Endothelial cell of umbilical vein (primary cell): ENCODE measurements at places on chromosomes 3 and 15.

DNA sequence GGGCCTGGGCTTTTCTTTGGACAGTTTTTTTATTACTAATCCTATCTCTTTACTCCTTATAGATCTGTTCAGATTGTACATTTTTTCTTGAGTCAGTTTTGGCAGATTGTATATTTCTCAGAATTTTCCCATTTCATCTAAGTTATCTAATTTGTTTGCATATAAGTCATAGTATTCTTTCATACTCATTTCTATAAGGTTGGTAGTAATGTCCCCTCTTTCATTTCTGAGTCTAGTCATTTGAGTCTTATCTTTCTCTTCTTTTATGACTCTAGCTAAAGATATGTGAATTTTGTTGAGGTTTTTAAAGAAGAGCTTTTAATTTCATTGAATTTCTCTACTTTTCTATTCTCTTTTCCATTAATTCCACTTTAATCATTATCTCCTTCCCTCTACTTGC is 27.2 kb downstream of the TRPM1 start:
- DNase-seq: no peak

GRCh38 chr15:56693761-56694160 is 39.5 kb downstream of the ZNF280D start:
- DNase-seq: no peak

- DNase-seq: no peak
These were observed 210.6 kb upstream of the UBE3A start for GRCh38 chr15:25649390-25649789.

DNA sequence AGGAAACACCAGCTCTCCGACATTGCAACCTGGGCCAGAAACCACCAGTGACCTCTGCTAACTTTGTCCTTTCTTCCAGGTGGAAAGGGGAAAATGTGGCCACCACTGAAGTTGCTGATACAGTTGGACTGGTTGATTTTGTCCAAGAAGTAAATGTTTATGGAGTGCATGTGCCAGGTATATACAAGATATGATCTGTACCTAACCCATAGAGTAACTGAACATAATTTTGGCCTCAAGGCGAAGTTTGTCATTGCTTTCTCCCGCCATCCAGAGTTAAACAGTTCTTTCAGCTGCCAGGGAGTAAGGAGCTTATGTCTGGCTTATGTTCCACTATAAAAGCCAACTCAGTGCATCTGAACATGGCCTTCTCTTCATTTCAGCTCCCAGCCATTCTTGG is 36.7 kb downstream of the HDC start:
- no peak for DNase-seq

- peak; percentile 13 for DNase-seq
These were observed 374.7 kb downstream of the TUSC7 start for GRCh38 chr3:117084277-117084676.

DNA sequence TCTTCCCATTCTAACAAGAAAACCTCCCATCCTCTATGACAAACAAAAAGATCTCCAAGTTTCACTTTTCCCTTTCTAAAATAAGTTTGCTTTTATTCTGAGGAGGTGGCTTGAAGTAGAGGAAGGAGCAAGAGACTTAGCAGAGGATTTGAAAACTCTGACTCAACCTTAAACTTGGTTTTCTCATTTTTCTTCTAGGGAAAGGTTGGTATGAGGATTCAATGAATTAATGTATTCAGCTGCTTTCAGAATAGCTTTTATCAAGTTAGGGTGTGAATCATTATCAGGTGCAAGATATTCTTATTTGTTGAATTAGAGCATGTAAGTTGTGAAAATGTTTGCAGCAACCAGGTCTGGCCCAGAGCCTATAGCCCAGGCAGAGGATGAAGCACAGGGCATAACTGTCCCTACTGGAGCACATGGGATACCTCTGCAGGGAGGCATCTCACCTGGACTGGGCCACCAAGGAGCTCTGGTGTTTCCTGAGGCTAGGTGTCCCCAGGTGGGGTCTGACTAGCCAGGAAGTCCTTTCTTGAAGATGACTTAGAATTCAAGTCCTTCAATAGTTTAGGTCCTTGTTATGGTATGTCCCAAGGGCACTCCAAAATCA is 42.3 kb downstream of the SATB1 start:
- no peak for DNase-seq

DNA sequence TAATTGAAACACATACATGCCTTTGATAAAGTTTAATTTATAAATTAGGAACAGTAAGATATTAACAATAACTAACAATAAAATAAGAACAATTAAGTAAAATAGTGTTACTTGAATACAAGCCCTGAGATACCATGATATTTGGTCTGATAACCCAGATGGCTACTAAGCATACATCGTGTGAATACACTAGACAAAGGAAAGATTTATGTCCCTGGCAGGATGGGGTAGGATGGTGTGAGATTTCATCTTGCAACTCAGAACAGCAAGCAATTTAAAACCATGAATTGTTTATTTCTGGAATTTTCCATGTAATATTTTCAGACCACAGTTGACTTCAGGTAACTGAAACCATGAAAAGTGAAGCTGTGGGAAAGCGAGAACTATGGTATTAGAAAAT is 169.5 kb downstream of the DIPK2A start:
- DNase-seq: no peak

DNA sequence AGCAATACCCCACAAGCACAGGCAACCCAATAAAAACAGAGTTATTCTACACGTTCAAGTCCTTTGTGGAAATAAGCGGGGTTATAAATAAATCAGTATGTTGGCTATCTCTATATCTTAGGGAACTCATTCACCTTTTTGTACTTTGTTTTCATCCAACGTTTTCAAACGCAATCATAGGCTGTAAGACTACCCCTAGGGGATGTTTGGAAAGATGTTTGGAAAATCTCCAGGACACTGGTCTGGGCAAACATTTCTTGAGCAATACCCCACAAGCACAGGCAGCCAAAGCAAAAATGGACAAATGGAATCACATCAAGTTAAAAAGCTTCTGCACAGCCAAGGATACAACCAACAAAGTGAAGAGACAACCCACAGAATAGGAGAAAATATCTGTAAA is 70.1 kb downstream of the CLDN11 start:
- DNase-seq: no peak

DNA sequence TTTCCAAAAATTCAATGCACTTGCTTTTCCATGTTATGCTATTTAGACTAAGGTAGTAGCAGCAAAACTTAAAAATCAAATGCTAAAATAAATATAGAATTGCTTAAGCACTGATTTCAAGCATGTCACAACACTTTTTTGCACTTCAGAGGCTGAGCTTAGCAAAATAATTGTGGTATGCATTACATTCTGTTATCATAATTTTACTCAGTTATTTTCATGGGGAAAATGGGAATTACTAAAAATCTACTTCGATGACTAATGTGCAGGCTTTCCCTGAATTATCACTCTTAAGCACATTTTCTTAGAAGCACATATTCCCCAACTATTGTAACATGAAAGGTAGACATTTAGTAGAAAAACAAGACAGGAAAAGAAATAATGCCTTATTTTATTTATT is 322.4 kb upstream of the CBLB start:
- DNase-seq: no peak

- no peak for DNase-seq
These were observed 123.1 kb downstream of the TPRA1 start for GRCh38 chr3:127467391-127467790.

DNA sequence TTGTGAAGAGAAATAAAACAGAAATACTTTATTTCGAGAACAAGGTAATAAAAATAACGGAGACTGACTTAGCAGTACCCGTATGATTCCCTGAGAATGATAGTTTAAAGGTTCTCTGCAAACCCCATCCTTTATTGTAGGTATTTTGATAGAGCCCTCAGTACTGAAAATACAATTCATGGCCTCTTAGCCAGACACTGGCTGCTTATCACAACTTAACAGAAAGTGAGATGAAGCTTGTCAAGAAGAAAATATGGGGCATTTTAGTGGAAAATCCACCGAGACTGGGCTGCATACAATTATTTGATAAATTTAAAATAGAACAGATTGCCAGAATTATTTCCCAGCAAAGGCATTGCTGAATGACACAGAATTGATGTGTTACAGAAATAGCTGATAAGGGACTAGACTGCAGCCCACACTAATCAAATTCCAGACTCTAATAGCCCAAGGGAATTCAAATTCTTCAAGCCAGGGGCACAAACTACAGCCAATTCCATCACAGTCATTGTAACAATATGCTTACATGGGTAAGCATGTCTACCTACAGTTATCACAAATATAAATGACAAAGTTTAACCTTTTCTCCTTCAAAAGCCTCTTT is 521.9 kb downstream of the PLOD2 start:
- DNase-seq: no peak

- DNase-seq: peak; percentile 46
These were observed 35.0 kb downstream of the ST6GAL1 start for GRCh38 chr3:186965141-186965879.

GRCh38 chr3:184172681-184173373 is 1.8 kb upstream of the AP2M1 start:
- peak; percentile 14 for DNase-seq

DNA sequence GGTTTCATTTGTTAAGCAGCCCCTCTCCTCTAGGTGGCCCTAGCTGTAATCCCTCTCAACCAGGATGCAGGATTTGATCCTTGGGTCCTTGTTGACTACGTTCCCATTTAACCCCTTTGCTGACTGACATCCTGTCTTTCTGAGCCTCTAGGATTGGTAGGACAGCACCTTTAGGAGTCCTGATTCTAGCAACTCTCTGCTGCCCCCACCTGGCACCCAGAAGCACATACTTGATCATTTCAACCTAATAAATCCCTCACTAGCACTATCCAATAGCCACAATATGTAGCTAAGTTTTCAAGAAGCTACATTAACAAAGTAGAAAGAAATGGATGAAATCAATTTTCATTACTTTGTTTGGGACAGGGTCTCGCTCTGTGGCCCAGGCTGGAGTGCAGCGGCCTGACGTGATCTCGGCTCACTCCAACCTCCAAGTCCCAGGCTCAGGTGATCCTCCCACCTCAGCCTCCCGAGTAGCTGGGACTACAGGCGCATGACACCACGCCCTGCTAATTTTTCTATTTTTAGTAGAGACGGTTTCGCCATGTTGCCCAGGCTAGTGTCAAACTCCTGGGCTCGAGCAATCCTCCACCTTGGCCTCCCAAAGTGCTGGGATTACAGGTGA is 28.3 kb downstream of the RSL24D1 start:
- DNase-seq: peak; percentile 77

DNA sequence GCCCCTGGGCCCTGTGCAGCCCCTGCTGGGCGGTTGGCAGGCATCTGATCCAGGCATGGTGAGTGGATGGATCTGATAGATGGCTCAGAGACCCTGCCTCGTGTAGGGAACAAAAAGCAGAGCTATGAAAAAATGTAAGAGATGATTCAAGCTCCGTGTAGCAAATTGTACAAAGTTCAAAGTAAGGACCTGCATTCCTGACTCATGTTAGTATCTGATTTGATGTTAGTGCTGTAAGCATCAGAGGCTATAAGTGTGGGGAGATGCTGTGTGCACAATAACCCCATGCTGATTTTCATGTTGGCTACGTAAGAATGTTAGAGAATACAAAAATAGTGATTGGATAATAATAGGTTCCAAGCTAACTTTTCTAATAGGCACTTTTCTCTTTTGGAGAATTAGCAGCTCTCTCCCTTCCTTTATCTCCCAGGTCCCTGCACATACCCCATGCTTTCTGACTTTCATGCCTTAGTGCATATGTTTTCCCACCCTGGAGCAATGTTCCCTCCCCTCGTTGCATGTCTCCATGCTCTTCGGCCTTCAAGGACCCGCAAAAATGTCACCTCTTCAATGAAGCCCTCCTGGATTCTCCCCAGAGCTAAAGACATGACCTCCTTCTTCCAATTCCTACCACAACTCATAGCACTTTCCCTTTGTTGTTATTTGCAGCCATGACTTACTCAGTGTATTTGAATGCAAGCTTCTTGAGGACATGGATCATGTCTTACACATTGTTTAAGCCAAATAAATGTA is 1.6 kb downstream of the CCR9 start:
- DNase-seq: no peak
